HS-5 (cell line): ENCODE measurements at places on chromosomes 3 and 15.
A peak's percentile ranks its signal among the peaks of the same experiment; 100 is the strongest.

GRCh38 chr3:160368804-160369203 lies 30.2 kb downstream of the IFT80 start:
- no peak for DNase-seq

DNA sequence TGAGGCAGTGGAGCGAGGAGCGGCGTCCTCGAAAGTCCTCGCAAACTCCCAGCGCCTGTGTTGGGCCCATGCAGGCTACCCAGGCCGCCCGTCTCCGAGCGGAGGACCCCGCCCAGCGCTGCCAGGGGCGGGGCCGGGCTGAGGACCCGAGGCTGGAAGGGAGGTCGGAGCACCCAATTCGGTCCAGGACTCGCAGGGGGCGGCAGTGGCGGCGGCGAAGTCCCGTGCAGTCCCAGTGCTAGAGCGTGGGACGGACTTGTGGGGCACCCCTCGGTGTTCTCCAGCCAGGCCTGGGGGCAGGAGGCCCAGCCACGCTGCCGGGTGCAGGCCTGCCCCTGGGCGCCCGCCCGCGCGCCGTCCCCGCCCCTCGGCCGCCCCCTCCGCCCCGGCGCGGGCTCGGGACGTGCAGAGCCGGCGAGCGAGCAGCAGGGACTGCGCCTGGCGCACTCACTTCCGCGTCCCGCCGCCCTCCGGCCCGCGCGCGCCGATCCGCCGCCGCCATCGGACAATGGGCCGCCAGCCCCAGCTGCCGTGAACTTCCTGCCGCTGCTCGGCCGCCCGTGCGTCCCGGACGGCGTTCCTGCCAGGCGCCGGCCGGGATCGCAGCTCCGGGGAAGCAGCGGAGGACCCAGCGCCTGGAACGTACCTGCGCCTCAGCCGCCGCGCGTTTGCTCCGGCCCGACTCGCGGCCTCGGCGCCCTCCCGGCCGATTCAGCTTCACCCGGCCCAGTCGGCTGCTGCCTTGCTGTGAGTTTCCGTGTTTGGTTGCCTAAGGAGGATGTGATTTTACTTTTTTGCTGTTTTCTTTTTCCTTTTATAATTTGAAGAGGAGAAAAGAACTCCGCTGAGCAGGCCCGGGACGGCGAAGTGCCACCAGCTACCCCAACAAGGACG lies 596 bp upstream of the LIMD1 start:
- DNase-seq: peak; percentile 44

DNA sequence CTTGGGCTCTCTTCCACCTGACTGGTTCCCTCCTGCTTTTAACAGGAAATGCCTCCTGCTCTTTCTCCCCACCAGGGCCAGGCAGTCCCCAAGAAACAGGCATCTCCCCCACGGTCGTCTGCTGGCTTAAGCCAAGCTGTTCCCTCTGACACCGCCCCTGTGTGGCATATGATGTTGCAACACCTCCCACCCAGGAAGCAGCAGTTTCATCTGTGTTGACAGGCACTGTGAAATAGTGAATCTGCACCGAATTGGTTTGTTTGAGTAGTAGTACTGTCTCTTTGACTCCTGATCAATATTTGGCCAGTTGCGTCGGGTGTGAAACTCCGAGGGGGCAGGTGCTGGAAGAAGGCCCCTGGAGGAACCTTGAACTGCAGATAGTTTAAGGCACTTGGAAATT lies 188.8 kb downstream of the FEZF2 start:
- DNase-seq: no peak

DNA sequence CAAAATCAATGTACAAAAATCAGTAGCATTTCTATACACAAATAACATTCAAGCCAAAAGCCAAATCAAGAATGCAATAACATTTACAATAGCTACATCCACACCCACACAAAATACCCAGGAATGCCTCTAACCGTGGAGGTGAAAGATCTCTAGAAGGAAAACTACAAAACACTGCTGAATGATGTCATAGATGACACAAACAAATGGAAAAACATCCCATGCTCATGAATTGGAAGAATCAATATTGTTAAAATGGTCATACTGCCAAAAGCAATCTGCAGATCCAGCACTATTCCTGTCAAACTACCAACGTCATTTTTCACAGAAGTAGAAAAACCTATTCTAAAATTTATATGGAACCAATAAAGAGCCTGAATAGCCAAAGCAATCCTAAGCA lies 143.7 kb downstream of the SLCO3A1 start:
- DNase-seq: no peak

DNA sequence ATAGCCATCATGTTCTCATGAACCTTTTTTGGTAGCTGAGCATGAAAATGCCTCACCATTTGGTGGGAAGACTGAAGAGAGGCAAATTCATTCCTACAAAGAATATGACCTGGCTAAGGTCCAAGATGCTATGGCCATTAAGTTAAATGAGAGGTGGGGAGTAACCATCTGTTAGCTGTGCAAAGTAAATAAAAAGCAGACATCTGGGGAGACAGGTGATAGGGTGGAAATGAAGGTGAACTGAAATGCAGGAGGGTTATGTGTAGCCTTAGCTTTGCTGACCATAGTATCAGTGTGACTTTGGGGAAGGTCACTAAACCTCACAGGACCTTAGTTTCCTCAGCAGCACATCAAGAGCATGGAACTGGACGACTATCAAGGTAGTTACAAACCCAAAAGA lies 111.0 kb upstream of the STRIT1 start:
- no peak for DNase-seq

DNA sequence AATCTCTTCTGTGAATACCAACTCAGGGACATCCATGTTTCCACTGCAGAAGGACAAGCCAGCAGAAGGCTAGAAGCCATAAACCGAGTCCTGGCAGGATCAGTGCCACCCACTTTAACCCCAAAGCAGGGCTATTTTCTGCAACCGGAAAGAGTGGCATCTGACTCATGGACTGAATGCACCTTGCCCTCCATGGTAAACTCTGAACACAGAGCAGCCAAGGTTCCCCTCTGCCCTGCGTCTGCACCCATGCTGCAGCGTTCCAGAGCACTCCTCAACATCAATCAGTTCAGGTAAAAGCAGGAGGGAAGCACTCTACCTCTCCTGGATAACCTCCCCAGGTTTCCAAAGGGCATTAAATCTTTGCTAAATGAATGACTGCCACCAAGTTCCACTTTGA lies 801 bp upstream of the NGRN start:
- no peak for DNase-seq

DNA sequence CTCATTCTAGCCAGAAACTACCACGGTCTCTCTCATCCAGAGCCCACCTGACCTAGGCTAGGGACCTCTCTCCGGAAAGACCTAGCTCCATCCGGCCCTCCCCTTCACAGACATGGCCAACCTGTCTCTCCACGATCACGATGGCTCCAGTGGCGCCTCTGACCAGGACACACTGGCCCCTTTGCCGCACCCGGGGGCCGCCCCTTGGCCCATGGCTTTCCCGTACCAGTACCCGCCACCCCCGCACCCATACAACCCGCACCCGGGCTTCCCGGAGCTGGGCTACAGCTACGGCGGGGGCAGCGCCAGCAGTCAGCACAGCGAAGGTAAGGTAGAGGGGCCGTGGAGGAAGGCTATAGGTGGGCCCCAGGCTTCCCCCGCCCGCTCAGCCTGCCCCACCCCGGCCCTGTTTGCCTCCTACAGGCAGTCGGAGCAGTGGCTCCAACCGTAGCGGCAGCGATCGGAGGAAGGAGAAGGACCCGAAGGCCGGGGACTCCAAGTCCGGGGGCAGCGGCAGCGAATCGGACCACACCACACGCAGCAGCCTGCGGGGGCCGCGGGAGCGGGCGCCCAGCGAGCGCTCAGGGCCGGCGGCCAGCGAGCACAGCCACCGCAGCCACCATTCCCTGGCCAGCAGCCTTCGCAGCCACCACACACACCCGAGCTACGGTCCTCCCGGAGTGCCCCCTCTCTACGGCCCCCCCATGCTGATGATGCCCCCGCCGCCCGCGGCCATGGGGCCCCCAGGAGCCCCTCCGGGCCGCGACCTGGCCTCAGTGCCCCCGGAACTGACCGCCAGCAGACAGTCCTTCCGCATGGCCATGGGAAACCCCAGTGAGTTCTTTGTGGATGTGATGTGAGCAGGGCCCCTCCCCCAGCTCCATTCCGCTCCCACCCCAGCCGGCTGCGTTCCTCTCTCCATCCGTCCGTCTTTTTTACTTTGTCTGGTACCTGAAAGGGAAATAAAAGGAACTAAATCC lies 4.5 kb upstream of the AP2M1 start:
- DNase-seq: no peak

DNA sequence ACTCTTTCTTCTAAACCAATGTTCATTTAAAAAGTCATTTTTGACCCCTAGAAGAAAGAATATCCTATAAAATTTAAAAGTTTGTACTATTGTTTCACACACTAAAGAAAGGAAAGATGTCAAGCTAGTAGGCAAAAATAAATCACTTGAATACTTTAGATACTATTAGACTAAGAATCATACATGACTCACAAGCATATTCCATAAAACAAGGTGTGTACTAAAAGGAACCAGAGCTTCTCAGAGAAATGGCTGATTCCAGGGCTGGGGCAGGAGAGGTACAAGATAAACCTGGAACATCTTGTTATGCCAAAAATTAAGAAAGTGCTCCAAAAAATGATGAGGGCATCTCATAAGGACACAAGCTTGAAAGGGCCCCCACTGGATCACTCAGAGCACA lies 8.7 kb downstream of the DLG1 start:
- no peak for DNase-seq

- DNase-seq: no peak
Measured at GRCh38 chr3:146026547-146026946, 134.4 kb downstream of the PLOD2 start.

DNA sequence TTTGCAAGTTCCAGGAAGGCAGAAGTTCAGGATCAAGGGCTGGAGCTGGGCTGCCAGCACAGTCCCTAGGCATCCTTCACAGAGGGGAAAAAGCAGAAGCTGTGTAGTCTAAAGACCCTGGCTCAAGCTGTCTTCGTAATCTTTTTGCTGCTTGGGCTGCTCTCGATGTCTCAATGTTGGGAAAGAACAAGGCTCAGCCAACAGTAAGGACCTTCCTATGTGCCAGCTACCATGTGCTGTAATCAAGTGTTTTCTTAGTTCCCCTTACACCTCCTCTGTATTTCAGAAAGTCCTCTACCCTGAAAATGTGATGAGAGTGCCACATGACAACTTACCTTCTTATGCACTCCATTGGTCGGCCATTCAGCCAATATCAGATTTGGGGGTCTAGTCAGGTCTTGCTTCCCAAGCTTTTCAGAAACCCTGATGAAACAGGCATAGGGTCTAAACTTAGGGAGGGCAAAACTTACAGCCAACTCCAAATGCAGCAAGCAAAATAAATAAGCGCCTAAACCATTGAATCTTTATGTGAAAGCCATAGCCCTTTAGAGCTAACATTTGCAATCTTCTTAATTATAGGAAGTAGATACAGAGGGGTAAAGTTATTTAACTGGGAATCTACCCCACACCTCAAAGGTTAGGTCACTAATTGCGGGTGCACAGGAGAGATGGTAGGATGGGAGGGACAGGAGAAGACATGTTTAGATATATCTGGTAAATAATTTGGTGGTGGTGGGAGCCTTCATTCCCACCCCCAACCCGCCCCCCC lies 1.2 kb upstream of the EDEM1 start:
- DNase-seq: no peak

DNA sequence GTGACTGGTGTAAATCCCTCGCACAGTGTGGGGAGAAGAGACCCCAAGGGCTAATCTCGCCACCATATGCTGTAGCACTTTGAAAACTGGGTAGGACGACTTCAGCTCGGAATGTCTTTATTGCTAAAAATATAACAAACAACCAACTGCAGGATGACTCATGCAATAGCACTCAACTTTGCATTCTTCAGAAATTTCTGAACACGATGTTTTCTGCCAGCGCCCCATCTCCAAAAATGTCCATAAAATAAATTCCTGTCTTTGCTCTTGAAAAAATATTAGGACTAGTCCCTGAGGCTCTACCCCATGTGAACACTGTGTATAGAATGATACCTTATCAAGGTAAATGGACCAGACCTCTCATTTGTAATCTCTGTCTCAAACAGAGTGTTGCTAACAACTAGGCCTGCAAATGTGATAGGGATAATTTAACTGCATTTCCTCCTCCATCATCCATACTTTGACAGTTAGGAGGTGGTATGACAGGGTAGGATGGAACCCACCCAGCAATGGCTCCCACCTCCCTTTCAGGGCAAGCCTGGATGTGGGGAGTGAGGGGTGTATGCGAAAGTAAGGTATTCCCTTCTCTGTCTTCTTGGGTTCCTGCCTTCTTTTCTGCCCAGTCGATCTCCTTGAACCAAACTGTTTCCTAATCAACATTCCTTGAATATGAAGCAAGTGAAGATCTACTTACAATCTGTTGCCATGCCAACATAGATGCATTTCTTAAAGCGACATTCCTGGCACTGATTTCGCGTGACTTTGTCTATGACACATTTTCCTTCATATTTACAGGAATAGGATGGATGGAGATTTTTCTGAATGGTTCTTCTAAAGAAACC lies 201.1 kb downstream of the NR1D2 start:
- DNase-seq: peak; percentile 95

DNA sequence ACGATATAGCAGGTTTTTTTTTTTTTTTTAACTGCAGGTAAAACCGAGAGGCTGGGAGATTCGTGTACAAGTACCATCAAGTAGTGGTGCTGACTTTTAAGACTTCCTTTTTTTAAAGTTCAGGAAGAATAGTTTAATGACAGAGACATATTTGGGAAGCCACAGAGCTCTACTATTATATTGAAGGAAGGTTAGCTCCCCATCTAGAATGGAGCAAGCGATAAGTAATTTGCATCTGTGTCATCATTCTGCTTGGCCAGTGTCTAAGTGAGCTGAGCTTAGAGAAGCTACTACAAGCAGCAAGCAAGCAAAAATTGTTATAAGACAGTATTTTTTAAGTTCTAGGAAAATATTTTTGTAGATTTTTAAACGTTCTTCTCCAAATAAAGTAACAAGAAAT lies 203.2 kb downstream of the ATP8B4 start:
- no peak for DNase-seq

GRCh38 chr3:169052465-169053302 lies 610.8 kb downstream of the MECOM start:
- DNase-seq: no peak

DNA sequence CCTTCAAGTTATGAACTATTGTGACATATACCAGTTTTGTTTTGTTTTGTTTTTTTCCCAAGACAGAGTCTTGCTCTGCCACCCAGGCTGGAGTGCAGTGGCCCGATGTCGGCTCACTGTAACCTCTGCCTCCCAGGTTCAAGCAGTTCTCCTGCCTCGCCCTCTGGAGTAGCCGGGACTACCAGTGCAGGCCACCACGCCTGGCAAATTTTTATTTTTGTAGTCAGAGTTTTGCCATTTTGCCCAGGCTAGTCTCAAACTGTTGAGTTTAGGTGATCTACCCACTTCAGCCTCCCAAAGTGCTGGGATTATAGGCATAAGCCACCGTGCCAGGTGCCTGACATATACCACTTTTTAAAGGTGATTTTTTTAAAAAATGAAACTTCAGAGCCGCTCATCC lies 74.6 kb downstream of the ARRDC4 start:
- DNase-seq: no peak

- DNase-seq: no peak
Measured at GRCh38 chr3:81531263-81531662, 230.2 kb downstream of the GBE1 start.
